ENCODE measurements at places on chromosomes 16 and 17.

DNA sequence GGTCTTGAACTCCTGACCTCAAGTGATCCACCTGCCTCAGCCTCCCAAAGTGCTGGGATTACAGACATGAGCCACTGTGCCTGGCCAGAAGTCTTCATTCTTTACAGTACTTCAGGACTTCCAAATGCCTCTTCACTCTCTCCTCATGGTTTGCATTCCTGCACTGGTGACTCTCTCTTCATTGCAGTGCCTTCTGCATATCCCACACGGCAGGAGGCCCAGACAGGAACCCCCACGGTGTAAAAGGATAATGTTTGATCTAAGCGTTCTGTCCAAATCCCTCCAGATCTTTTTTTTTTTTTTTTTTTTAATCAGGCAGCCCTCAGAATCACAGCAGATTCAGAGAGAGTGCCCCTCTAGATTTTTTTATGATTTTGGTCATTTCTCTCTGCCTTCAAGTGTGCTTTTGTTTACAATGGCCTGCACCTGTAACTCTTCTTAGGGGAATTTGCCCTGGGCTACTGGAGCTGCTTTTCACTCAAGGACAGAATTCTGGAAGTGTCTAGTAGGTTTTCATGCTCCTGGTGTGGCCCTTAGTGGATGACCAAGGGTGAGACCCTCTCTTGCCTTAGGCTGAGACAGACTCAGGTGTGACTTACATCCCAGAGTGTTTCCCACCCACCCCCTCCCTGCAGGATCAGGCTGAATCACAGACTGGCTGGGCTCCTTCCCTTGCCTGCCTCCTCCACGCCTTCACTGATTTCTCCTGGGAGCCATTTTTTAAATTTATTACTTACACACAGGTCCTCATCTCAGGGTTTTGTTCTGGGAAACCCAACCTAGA, 19.8 kb upstream of the NF1 start:
- DNase-seq, result no peak

GRCh38 chr17:7626956-7627249, 718 bp downstream of the SAT2 start:
- DNase-seq, result no peak

DNA sequence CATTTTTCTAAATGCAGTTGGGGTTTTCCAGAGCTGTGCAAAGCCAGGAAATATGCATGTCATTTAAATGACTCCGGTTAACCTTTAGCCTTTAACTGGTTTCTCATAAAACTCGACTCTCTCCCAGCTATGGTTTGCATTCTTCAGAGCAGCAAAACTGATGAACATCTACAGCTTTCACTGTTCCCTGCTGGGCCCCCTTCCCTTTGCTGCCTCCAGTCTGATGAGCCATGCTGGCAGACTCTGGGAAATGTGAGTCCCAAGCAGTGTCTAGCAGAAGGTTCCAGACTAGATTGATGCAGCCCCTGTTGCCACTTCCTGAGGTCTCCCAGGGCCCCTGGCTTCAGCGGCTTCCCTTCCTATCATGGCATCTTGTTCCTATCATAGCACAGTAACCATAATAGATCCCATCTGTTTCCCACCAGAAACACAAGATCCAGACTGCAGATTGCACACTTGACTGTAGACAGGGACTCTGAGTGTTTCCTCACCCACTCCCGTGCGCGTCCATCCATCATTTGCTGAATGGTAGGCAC, 135.4 kb downstream of the CLEC16A start:
- no peak for DNase-seq

DNA sequence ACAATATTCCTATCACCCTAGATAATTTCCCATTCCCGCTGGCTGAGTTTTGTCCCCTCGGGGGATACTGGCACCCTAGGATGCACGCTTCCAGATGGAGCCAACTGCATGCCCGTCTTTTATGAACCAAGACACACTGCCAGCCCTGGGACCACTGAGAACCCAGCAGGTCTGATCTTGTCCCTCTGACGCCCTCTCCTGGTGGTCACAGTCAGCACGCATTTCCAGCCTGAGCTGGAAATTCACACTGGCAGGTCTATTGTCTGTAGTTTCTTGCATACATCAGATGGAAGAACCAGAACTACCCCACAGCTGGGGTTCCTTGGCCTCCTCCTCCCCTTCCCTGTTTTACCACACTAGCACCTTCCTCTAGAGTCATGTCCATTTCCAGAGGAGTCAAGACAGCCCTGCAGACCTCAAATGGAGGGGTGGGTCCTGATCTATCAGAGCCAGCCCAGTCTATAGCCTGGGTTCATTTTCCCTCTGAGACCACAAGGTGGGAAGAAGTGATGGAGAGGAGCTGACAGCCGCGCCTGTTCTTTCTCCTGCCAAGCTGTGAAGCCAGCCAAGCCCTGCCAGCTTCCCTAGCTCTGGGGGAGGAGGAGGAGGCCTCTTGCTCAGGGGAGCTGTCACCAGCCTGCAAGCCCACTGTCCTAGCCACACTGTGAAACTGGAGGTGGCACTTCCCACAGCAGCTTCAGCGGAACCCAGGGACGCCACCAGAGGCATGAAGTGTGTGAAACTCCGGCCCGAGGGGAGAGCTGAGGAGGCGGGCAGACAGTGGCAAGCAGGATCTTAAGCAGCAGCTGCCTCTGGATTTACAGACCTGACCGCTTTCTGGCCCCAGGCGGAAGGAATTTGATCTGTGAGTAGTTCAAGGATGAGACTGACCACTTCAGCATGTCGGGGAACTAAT, 29.3 kb downstream of the MXRA7 start:
- peak; percentile 30 for DNase-seq

DNA sequence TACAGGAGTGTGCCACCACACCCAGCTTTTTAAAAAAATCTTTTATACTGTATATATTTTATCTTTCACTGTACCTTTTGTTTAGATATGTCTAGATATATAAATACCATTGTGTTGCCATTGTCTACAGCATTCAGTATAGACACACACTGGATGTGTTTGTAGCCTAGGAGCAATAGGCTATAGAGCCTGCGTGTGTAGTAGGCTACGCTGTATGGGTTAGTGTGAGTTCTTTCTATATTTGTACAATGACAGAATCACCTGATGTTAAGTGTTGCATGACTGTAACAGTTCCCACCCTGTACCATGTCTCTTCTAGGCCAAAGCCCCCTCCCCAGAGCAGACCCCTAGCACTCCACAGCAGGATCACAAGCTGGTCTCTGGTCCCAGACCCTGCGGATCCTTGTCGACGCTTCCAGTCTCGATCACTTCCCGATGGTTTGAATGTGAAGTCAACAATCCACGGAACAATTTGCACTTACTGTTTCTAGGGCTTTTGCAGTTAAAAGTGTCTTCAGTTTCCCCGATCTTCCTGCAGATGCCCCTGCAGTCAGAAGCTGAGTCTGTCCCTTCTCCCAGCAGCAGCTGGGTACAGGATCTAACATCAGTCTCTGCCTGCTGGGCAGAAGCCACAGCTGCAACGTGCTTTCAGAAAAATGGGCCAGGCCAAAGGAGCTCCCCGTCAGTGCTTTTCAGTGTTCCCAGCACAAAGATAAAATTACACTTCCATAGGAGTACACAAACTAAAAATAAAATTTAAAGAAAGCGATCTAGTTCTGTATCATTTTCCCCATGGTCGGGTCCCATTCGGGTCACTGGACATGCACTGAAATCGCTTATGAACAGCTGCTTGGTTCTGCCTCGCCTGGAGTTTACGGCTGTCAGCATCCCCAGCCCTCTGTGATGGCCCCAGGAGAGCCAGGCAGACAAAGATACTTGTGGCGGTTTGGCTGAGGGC, 35.4 kb downstream of the ADAM11 start:
- no peak for DNase-seq

DNA sequence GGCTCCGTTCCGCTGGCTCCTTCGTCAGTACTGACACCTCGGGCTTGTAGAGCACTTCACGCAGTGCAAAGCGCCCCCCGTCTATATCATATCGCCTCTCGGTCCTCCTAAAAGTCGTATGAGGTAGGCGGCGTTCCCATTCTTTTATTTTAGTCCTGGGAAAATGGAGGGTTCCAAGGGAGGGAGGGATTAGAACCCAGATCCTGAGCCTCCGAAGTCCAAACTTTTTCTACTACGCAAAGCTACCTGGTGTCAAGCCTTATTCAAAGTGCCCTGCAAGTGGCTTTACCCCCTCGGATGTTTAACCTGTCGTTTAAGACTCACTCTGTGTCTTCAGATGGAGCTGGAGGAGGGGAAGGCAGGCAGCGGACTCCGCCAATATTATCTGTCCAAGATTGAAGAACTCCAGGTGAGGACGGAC, 348 bp upstream of the FTSJ3 start:
- no peak for DNase-seq

GRCh38 chr17:48723423-48724250, 652 bp downstream of the PRAC2 start:
- no peak for DNase-seq

- DNase-seq, result no peak
Observed at GRCh38 chr17:34721326-34721725, 141.9 kb downstream of the TMEM132E start.

- no peak for DNase-seq
Observed at GRCh38 chr16:15556130-15556529, 86.8 kb downstream of the MARF1 start.

DNA sequence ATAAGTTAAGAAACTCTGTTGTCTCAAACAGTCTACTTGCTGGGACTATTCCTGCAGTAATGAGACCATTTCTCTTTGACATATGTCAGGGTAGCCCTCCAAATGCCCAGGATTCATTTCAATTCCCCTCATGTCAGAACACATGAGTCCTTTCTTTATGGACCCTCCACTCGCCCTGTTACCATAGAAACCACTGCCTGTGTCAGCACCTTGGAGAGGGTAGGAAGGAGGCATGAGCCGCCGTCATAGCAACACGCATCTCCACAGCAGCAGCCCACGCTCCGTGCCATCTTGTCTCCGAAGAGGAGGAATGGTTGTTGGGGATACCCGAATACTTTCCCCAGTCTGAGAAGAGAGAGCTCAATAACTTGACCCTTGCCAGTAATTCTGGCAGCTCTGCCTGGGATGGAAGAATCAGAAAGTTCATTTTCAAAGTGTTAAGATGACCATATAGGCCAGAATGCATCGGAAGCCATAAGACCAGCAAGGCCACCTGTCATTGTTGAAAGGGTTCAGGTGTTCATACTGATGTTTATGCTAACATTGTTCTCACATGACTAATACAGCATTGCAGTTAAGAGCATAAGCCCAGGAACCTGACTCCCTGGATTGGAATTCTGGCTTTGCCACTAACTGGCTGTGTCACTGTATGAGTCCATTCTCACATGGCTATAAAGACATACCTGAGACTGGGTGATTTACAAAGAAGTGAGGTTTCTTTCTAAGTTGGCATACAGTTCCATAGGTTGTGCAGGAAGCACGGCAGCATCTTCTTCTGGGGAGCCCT, 141.3 kb downstream of the ABCC12 start:
- no peak for DNase-seq

DNA sequence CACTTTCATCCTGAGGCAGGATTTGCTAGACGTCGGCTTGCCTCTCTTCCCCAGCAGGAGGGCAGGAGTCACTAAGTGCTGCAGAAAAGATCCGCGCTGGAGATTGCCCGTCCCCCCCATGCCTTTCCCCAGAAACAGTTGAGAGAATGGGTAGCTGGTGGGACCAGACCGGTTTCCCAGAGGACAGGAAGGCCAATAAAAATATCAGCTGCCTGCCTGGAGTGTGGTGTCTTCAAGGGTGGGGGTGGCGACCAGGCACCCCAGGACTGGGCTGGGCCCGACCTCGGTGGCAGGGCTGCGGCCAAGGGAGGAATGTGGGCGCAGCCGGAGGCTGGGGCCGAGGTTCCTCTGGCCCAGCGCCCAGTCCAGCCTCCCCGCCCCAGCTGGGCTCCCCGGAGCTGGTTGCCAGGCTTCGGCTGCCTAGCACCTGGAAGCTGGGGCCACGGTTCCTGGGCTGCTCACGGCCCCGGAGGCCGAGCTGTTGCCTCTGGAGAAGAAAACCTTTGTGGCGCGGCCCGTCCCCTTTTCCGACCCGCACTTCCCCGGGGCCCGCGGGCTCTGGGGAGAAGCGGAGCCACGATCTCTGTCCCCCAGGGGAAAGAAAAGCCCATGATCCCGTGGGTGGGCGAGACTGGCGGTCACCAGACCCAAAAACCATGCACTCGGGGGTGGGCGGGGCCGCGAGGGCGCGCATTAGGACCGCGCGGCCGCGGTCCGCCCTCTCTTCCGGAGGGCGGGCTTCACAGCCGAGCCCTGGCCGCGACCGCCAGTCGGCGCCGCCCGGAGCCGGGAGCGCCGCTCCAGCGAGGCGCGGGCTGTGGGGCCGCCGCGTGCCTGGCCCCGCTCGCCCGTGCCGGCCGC, at the start of gene TRAF4:
Gene TRAF4 (plus strand): TSS at position 769 of the 861 bp plus-strand sequence. CDS start 102 bp downstream, outside the sequence.
- DNase-seq, result peak; percentile 74

DNA sequence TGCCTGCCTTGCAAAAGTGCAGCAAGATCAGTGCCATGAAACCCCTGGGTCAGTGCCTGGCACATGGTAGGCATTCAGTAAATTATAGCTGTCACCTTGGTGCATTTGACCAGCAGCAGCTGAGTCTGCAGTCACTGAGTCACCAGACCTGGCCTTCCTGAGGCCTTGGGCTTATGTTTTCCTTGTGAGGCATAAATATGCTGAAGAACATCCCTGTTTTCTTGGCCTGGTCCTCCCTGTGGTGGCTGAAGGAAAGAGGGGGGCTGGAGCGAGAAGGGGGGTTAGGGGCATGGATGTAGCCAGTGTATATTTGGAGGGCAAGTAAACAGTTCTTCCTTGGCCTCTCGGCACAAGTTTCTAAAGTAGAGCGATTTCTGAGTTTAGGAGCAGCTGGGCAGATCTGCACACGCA, 26.5 kb downstream of the EPN2 start:
- no peak for DNase-seq

DNA sequence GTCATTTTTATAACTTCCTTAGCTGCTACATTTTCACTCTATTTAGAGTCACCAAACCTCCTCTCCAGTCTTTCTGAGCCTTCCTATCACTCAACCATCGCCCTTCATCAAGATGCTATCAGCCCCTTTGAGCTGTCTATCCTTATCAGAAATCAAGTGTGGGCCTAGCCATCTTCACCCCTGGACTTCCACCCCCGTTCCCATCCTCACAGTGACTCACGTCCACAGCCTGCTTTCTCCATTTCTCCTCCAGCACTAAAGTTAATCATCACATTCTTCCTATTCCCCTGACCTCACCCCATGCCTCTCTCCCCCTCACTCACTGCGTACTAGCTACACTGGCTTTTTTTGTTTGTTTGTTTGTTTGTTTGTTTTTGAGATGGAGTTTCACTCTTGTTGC, 2.4 kb upstream of the TEKT3 start:
- DNase-seq, result no peak

- DNase-seq, result peak; percentile 68
Observed at GRCh38 chr17:59440757-59441463, 109.5 kb downstream of the YPEL2 start.
